ENCODE measurements at places on chromosomes 4 and X. TPM values are rescaled to one million over a fixed set of nuclear protein-coding genes. Genes with fewer than 3 reads are reported as not detected.

Gene ZNF141
- 23.8 TPM for total RNA-seq

Gene AR
- total RNA-seq = 0.45 TPM

Gene XAGE1A
- not detected for total RNA-seq

Gene ETDA
- not detected for total RNA-seq
